Ureter (tissue), 1 donor: ENCODE measurements at places on chromosomes 11 and 22.

DNA sequence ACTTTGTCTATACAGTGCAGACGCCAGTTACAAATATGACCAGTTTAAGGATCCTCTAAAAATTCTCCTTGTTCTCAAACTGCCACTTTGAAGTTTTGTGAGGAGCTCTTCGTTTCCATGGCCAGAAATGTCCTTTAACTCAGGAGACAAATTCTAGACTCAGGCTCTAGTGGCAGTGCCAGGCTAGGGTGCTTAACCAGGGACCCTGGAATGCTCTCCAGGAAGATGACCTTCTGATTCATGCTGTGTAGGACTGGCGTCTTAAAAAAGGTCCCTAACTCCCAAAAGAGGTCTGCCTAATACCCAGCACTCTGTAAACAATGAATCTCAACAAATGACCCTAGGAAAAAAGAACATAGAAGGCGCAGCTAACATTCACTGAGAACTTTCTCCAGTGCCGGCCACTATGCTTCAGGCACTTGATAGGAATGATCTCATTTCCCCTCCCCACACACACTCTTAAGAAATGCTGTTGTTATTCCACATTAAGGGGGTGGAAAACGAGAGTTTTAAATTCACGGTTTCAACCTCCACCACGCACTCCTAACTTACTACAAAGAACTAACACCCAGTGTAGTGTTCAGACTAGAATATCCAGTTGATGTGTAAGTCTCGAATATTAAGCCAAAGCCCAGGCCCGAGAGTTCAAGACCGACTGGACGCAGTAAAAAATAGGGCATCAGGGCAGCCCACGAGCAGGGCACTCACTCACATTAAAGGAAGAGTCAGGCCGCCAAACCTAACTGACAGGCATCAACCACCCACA, 747 bp downstream of the NXF1 start:
- DNase-seq: no peak

- no peak for DNase-seq
Observed at GRCh38 chr11:122963961-122964360, 17.7 kb downstream of the BSX start.

- no peak for DNase-seq
Observed at GRCh38 chr11:34682825-34683224, 61.9 kb downstream of the EHF start.

GRCh38 chr11:23359297-23359696, 499.0 kb upstream of the CCDC179 start:
- DNase-seq: no peak
